ENCODE measurements at places on chromosomes 13 and 19.

GRCh38 chr13:77386880-77387606 is 60.1 kb upstream of the MYCBP2 start:
- no peak for DNase-seq

DNA sequence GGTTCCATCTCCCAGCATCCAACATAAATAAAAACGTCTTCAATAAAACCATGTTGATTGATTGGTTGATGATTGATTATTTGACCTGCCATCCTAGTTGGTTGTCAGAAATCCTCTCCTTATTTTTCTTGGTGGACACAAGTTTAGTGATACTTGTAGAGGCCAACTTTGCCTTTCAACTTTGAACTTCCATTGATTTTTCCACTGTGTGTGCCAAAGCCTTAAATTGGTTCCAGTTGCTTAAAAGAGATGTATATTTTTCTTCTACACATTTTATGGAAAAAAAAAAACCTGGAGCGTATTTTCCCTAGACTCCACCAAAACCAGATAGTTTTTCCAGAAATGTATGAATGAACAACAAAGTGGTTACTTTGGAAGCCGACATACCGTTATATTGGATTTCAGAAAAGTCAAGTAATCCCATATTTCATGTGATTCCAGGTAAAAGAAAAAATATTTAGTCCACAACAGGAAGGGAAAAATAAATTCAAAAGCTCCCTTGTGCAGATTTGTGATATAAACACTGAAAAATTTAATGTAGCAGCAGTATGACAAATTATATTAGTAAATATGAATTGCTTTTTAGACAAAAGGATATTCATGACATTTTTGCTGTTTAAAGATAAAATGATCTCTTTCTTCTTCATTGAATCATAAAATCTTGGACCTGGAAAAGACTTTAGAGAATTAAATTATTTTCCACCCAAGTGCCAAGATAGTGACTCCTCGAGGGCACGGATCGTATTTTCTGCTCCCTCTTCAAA is 85.2 kb downstream of the MBNL2 start:
- no peak for DNase-seq

GRCh38 chr13:59710996-59711701 is 452.6 kb downstream of the DIAPH3 start:
- no peak for DNase-seq

- no peak for DNase-seq
These were observed 252.1 kb downstream of the DCLK1 start for GRCh38 chr13:35879111-35879510.

DNA sequence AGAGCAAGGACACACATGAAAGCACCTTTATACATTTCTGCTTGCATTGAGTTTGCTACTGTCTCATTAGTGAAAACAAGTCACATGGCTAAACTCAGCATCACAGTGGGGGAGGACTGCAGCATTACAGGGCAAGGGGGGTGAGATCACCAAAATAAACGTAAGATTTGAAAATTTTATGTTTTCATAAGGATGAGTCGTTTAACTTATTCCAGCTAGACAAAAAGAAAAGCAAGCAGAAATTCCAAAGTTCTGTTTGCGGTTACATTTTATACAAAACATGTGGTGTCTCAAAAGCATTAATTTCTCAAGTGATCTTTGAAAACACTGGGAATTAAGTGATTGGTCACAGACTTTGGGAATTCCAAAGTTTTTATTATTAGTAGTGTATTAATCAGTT is 261.4 kb upstream of the RXFP2 start:
- DNase-seq: no peak

DNA sequence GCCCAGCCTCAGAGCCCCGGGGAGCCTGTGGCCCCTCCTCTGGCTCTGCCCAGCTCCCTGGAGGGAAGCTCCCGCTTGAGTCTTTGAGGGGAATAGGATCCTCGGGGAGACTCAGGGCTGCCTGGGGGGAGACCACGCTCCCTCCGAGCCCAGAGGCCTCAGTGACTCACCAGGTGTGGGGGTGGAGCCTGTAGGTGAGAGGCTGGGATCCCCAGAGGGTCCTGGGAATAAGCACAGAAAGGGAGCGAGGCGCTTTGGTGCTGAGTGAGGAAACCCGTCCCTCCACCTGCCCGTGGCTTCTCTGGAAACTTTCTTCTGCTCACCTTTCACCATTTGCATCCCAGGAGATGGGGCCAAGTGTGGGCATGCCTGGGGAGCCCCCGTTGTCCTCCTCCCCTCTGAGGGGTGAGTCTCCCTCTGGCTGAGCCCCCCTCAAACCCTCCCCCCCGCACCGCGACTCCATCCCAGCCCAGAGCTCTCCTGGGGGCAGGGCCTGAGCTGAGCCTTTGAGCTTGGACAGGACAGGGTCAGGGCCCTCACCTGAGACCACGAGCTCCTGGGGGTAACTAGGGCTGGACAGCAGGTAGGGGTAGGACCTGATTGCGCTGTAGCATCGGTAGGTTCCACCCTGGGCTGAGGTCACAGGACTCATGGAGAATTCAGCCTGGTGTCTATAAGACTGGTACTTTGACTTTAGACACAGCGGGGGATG is 2.7 kb downstream of the LILRB5 start:
- DNase-seq: no peak

- no peak for DNase-seq
These were observed 120.6 kb downstream of the ABCC4 start for GRCh38 chr13:95180513-95181245.

GRCh38 chr13:41232578-41233480 is 30.5 kb downstream of the MTRF1 start:
- DNase-seq: no peak

- no peak for DNase-seq
These were observed 185.1 kb downstream of the PRR20E start for GRCh38 chr13:57352114-57352513.

DNA sequence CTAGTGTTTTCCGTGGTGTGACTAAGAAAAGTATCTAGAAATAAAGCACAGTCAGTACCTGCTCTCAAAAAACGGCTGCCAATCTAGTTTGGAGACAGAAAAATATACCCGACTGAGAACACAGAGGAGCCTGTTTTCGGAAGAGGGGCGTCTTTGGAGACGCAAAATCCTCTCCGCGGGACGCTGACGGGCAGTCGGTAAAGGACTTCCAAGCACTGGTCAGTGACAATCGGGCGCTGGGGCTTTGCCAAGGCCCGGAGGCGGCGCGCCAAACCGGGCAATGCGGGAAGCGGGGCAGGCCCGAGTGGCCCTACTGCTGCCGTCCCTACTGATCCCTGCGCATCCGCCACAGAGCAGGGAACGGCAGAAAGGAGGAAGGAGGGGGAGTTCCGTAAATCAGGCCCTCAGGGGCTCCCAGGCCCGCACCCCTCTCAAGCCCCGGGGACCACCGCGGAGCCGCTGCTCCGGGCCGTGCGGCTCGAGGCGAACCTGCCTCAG is 588 bp upstream of the DPY19L3 start:
- DNase-seq: no peak

DNA sequence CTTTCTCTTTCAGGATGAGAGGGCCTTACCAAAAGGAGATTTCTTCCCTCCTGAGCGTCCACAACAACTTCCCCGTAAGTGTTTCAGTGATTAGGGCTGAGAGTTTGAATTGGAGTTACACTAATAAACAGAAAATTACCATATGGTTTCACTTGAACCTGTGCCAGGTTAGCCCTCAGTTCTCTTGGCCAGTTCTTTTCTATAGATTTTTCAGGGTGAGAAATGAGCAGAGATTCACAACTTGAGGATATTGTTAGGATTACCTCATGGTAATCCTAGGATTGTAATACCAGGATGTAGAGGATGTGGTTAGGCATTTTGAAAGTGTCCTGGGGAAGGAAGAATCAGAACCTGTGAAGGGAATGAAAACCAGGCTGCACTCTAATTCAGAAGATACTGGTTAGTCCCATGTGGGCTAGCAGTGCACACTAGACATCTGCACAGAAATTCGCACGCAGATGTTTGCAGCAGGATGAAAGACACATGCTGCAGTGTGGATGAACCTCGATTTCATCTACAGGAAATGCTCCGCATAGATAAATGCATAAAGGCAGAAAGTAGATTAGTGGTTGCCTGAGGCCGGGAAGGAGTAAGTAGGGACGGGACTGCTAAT is 24.1 kb downstream of the HNRNPM start:
- DNase-seq: no peak

GRCh38 chr13:30905932-30906383 is at the start of gene MEDAG:
Gene MEDAG, plus strand, starts transcription at chr13:30906271. Its CDS starts 245 bp downstream, at chr13:30906516.
- DNase-seq: no peak

DNA sequence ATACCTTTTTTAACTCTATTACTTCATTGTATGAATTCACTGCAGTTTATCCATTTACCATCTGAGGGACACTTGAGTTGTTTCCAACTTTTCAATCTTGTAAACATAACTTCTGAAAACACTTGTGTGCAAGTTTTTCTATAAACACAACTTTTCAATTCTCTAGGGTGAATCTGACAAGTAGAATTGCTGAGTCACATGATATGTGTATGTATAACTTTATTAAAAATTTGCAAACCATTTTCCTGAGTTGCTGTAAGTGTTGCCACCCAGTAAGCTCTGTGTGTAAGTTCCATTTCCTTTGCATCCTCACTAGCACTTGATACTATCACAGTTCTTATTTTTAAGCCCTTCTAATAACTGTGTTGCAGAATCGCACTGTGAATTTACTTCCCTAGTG is 1415.6 kb upstream of the ATXN8OS start:
- no peak for DNase-seq

DNA sequence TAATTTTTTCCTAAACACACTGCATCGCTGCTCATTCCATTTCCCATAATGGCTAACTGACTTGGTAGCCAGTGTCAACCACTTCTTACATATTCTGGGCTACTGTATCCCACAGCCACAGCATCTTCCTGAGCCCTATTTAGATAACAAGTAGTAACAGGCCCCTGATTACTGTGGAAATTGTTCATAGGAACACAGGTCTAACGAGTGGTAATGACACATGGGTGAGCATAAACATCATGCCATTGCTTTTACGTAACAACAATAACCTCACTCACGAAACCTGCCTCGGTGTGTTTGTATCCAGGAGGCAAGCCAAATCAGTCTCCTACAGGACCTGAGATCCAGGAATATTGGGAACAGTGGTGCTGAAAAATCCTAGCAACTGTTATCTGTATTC is 438.6 kb downstream of the KLF5 start:
- no peak for DNase-seq

DNA sequence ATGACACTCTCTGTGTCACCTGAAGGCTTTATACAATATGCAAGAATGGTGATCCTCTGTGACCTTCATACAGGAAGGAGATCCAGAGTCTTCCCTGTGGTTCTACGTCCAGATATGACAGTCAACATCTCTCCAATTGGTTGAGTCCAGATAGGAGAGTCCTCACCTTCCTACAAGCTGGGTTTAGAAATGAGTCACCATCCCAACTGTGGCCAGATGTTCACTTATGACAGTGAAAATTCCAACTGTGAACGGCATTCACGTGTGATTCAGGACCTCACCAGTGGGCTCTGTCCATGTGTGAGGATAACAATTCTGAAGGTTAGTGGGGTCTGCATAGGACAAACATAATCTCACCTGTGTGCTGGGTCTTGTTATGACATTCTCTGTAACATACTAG is 52.5 kb upstream of the ZNF728 start:
- DNase-seq: no peak

DNA sequence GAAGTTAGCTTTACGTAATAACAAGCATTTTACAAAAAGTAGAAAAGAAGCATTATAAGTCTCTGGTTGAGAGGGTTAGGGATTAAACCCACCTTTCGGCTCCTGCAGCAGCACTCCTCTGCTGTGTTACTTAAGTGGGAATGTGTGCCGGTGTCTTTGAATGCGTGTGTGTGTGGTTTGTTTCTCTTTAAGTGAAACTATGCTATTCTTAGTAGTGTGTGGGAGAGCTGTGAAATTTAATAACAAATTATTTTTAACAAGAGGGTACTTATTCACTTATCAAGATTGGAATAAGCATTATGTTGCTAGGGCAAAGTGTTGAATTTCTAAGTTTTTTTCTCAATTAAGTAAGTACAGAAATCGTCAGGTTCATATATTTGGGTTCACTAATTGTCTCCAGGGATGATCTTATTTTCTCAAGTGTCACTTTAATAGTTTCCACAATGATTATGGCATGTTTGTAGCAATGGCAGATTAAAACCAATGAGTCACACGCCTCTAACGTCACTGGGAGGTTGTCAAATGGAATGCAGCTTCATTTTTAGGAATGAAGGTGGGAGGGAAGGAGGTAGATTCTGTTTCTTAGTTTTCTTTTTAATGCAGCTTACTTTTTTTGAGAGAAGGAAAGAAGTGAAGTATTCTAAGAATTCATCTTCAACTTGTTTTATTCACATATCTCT is 151.3 kb downstream of the LMO7 start:
- no peak for DNase-seq

DNA sequence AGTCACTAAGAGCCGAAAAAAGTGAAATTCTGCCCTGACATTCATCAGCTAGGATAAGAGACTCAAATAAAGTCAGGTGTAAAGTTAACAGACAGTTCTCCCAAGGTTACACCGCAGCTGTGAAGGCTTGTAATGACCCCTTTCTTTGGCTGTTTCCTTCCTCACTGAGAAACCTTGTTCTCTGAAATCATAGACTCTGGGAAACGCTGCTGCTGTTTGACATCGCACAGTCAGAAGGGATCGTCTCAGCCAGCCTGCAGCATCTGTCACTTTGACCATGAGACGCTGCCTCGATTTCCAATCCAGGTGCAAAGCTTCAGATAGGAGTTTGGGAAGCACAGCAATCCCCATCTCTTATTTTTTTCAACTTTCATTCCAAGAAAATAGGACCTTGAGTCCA is 678 bp downstream of the BCAT2 start:
- DNase-seq: no peak

DNA sequence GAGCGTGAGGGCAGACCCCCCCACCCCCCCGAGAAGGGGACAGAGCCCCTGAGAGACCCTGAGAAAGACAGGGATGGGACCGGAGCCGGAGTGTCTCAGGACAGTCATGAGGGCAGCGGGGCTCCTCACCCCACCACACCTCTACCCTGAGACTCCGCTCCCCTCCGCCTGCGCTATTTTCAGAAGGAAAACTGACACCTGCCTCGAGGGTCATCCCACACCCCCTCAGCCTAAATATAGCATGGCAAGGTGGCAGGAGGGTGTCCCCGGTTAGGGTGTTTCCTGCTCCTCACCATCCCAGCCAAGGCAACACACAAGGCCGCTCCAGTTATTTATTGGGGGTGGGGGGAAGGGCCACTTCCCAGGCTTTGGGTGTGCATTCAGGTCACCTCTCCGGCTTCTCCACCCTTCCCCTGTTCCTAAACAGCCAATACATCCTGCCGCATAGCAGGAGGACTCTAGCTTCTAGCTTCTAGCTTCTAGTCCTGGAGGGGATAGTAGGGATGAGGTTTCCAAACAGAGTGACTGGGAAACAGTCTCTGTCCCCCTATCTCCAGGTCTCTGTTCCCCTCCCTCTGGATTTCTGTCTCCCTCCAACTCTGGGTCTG is 1.4 kb upstream of the NTF4 start:
- DNase-seq: no peak

GRCh38 chr19:12837225-12837624 is 1.1 kb upstream of the MAST1 start:
- no peak for DNase-seq

DNA sequence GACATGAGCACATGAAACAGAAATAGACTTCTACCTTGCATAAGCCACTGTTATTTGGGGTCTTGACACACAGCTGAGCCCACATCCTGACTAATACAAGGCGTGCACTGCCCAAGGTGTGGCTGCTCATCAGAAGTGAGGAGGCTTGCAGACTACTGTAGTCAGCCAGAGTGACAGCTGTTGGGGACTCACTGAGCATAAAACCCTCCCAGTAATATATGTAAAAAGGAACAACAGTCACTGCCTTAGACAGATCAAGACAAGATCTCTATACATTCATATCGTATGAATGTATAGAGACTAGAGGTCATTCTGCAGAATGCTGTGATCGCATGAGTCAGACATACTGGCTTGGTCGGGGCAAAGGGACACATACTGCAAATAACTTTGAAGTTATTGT is 4.1 kb upstream of the C1QTNF9B start:
- DNase-seq: no peak
